ENCODE measurements at places on chromosomes 6 and 20. TPM values are rescaled to one million over a fixed set of nuclear protein-coding genes. Genes with fewer than 3 reads are reported as not detected.
A peak's percentile ranks its signal among the peaks of the same experiment; 100 is the strongest.

GRCh38 chr6:169618526-169619490 lies 83.0 kb downstream of the WDR27 start:
- H3K27me3 ChIP-seq = no peaks in the 10 kb centered on the region
- no peaks in the 10 kb centered on the region for H3K4me1 ChIP-seq
- H3K36me3 ChIP-seq = peaks cover 18% of the 10 kb centered on the region
- H3K4me3 ChIP-seq = no peak overlapping the region
- H3K27ac ChIP-seq = no peak overlapping the region

Gene SAMD5
- not detected for total RNA-seq

Gene SPEF1
- 0.33 TPM for total RNA-seq

Gene CLIC5
- total RNA-seq = 2.3 TPM

- H3K4me1 ChIP-seq = no peaks in the 10 kb centered on the region
- no peak overlapping the region for H3K4me3 ChIP-seq
- H3K27ac ChIP-seq = no peak overlapping the region
- no peaks in the 10 kb centered on the region for H3K36me3 ChIP-seq
- H3K27me3 ChIP-seq = no peaks in the 10 kb centered on the region
- DNase-seq = peak; percentile 15
Observed at GRCh38 chr6:153511896-153512496, 380.9 kb upstream of the RGS17 start.

Gene PRSS16
- not detected for total RNA-seq

DNA sequence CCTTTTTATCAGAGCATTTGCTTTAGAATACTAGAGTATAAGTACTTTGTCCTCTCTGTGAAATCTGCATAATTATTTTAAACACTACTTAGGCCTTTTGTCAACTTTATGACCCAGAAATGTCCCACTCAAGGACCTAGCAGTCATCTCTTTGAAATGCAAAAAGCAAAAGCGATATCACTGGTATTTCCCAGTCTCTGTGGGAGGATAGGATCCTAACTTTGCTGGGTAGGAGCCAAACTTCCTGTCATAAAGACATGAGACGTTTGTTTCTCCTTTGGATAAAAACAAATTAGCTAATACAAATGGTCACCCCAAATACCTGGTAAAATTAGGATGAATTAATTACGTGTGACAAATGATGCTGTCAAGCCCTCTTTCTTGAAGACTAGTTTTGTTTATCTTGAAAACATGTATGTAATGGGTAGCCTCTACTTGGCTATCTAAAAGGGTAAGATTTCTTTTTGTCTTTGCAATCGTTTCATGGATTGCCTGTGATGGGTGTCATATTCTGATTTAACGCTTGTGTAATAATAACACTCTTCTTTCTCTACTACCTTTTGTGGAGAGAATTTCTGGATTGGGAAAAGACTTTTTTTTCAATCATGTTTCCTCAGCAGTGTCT lies 36.2 kb downstream of the DCDC2 start:
- peaks cover 17% of the 10 kb centered on the region for H3K27me3 ChIP-seq
- no peak overlapping the region for H3K4me3 ChIP-seq
- no peak overlapping the region for H3K27ac ChIP-seq
- no peak for DNase-seq

Gene CLPSL2
- total RNA-seq = not detected

DNA sequence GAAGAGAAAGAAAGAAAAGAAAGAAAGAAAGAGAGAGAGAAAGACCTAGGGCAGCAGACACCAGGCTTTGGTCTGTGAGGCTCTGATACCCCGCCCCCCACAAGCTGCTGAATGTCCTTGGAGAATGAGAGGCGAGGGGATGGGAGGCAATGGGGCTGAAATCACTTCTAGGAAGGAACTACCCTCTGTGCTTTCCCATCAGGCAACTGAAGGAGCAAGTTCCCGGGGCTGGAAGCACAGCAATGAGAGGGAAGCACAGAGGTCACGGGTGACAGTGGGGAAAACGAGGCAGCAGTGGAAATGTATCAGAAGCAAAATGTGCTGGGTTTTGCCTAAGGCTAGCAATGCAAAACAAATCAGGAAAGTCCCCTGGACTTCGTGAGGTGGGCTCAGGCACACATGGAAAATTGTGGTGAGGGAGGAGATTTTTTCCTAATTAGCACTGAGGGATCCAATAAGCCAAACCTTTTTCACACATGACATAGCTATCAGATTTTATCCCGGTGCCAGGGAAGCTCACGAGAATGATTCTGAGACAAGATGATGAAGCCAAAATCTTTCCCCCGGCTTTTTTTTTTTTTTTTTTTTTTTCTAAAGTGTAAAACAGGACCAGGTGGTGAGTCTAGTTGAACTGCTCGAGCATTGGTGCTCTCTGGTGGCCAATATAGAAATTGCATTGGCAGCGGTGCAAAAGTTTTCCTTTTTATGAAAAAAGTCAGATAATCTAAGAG lies 16.8 kb upstream of the ARFGEF2 start:
- no peaks in the 10 kb centered on the region for H3K27me3 ChIP-seq
- H3K36me3 ChIP-seq = no peaks in the 10 kb centered on the region
- DNase-seq = peak; percentile 65
- H3K4me1 ChIP-seq = peaks cover 22% of the 10 kb centered on the region
- H3K27ac ChIP-seq = no peak overlapping the region

DNA sequence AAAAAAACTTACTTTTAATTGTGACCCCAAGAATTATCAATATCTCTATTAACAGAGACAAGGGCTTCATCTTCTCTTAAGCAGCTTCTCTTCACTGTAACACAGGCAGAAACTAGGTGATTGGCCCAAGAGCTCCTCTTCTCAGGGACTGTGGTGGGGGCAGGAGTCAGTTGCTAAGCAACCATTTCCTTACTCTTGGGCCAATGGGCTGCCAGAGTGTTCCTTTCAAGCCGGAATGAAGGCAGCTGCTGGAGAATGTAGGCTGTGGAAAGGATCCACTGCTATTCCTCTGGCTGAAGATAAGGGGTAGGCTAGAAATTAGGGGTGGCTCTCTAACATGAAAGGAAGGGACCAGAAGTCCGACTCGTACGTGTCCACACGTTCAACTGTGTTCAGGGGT lies at the start of gene SEL1L2:
Gene SEL1L2, minus strand, starts transcription at position 150 of the 400 bp plus-strand sequence. Its CDS starts 80 bp downstream, at position 70.
- H3K4me1 ChIP-seq = no peaks in the 10 kb centered on the region
- DNase-seq = no peak
- H3K4me3 ChIP-seq = no peak within 1 kb of the TSS
- H3K36me3 ChIP-seq = no peaks in the 10 kb centered on the region

DNA sequence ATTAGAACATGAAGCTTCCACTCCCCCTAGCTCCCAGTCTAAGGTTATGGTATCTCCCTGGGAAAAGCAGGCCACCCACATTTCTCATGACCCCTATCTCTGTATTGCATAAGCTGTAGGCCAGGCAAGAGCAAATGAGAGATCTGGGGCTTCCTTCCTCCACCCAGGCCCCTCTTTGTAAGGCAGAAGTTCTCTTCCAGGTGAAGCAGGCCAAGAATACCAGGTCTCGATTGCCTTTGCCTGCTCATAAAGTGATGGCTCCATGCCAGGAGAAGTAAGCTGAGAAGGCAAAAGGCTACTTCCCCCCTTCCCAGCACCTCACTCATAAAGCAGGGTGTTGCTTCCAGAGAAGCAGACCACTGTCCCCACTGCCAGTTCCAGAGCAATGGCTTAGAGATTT lies 144.1 kb upstream of the KCNK16 start:
- no peaks in the 10 kb centered on the region for H3K36me3 ChIP-seq
- DNase-seq = no peak
- no peak overlapping the region for H3K4me3 ChIP-seq
- no peaks in the 10 kb centered on the region for H3K4me1 ChIP-seq
- H3K27me3 ChIP-seq = peaks cover 16% of the 10 kb centered on the region

DNA sequence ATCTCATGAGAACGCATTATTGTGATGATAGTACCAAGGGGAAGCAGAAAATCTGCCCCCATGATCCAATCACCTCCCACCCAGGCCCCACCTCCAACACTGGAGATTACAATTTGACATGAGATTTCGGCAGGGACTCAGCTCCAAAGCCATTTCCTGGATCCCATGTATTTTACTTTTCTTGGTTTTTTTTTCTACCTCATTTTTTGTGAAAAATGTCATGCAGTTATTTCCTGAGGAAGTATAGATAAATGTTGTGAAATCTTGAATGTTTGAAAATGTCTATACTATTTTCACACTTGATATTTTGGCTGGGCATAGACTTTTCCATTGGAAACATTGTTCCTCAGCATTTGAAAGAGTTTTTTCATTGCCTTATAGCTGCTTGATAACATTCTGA lies 9.1 kb upstream of the BRPF3 start:
- no peak overlapping the region for H3K27ac ChIP-seq
- no peak for DNase-seq
- H3K36me3 ChIP-seq = peaks cover 11% of the 10 kb centered on the region
- no peak overlapping the region for H3K4me3 ChIP-seq
- H3K4me1 ChIP-seq = no peaks in the 10 kb centered on the region
- H3K27me3 ChIP-seq = no peaks in the 10 kb centered on the region

Gene MYBL2
- total RNA-seq = 0.27 TPM

GRCh38 chr6:75931011-75931680 lies 141.3 kb downstream of the IMPG1 start:
- no peak overlapping the region for H3K4me3 ChIP-seq
- H3K4me1 ChIP-seq = peaks cover 6% of the 10 kb centered on the region
- no peak for DNase-seq

DNA sequence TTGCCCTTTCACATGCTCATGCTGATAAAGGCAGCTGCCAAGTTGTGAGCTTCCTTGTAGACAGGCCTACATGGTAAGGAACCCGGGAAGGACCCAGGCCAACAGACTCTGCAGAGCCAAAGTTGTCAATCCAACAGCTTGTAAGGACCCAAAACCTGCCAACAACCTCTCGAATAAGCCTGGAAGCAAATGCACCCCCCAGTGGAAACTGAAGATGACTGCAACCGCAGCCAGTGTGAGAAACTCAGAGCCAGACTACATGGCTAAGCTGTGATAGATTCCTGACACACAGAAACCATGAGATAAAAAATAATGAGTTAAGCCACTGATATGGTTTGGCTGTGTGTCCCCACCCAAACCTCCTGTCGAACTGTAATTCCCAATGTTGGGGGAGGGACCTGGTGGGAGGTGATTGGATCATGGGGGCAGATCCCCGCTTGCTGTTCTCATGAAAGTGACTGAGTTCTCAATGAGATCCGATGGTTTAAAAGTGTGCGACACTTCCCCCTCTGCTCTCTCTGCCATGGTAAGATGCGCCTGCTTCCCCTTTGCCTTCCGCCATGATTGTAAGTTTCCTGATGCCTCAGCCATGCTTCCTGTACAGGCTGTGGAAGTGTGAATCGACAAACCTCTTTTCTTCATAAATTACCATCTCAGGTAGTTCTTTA lies 18.8 kb upstream of the CLPSL2 start:
- H3K36me3 ChIP-seq = no peaks in the 10 kb centered on the region
- H3K4me3 ChIP-seq = no peak overlapping the region
- no peaks in the 10 kb centered on the region for H3K4me1 ChIP-seq
- no peak overlapping the region for H3K27ac ChIP-seq
- peaks cover 51% of the 10 kb centered on the region for H3K27me3 ChIP-seq

DNA sequence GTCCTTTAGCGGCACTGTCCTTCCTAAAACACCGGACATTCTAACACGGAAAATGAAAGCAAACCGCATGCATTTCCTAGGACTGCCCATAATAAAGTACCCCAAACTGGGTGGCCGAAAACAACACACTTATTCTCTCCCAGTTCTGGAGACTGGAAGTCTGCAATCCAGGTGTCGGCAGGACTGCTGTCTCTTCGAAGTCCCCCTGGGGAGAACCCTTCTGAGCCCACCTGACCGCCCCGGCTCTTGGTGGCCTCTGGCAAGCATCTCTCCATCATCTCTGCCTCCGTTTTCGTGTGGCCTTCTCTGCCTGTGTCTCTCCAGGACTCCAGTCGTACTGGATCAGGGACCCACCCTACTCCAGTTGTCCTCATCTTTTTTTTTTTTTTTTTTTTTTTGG lies 55.4 kb downstream of the SYNJ2 start:
- no peak for DNase-seq
- no peak overlapping the region for H3K27ac ChIP-seq
- H3K4me1 ChIP-seq = peaks cover 11% of the 10 kb centered on the region
- no peak overlapping the region for H3K4me3 ChIP-seq
- no peaks in the 10 kb centered on the region for H3K27me3 ChIP-seq

Gene COL9A3
- total RNA-seq = 1.2 TPM

Gene ZFP57
- total RNA-seq = 5.6 TPM

- DNase-seq = no peak
- no peaks in the 10 kb centered on the region for H3K36me3 ChIP-seq
- peaks cover 8% of the 10 kb centered on the region for H3K27me3 ChIP-seq
- no peak overlapping the region for H3K27ac ChIP-seq
Observed at GRCh38 chr20:46543959-46544358, 6.5 kb downstream of the OCSTAMP start.

DNA sequence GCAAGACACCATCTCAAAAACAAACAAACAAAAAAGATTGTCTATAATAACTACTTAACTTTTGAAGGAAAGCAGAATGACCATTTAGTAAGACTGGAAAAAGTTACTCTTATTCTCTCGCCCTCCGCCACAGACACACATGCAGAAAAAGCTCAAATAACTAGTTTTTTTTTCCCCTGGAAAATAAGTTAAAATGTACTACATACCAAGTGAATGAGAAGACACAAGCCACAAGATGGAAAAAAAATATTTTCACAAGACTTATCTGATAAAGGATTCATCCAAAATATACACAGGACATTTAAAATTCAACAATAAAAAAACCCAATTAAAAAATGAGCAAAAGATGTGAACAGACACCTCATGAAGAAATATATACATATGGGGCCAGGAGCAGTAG lies 31.9 kb downstream of the NUDT3 start:
- H3K4me1 ChIP-seq = peaks cover 35% of the 10 kb centered on the region
- no peak overlapping the region for H3K27ac ChIP-seq
- no peaks in the 10 kb centered on the region for H3K36me3 ChIP-seq
- DNase-seq = no peak
- no peaks in the 10 kb centered on the region for H3K27me3 ChIP-seq

DNA sequence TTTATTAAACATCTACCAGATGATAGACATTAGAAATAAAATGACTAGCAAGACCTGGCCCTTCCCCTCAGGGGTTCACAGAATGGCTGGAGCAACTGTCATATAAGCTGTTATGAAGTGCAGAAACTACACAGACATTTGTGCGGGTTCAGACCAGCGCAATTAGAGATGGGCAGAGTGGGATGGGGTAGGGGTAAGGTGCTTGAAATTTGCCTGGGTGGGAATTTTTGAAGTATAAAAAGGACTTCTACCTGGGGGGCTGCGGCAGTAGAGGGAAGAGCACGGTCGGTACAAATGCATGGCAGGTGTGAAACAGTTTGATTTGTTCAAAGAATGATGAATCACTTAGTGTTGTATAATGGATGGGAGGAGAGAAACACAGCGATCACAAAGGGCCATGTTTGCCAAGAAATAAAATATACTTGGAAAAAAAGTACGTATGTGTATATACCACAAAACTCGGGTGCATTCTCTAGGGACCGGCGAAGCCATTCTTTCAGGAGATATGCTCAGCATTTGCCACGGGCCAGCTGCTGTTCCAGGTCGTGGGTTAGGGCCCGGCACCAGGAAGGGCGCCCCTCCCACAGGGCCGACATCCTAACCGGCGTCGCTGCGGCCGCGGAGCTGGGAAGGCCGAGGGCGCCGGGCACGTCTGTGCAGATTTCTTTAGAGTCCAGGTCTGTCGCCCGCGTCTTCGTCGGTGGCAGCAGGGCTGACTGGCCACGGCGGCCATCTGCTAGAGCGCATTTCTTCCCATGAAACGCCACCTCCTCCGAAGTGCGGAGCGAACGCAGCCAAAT lies 809 bp upstream of the NOL7 start:
- H3K27me3 ChIP-seq = no peaks in the 10 kb centered on the region
- peaks cover 51% of the 10 kb centered on the region for H3K4me1 ChIP-seq
- H3K36me3 ChIP-seq = peaks cover 3% of the 10 kb centered on the region
- peak; percentile 26 for DNase-seq
- peak overlapping the region; percentile 98 for H3K4me3 ChIP-seq
